Gastroesophageal sphincter (tissue), 4 donors: ENCODE measurements at places on chromosomes 4 and X. TPM values are rescaled to one million over a fixed set of nuclear protein-coding genes. Genes with fewer than 3 reads are reported as not detected.

Gene NXF2
- total RNA-seq, result not detected

Gene STX18
- total RNA-seq, result 17.8 TPM

Gene ANKRD50
- 28.3 TPM for total RNA-seq

Gene IBSP
- total RNA-seq, result not detected

Gene TMEM164
- total RNA-seq, result 12.9 TPM

Gene PCDH18
- 51.2 TPM for total RNA-seq

Gene AR
- 2.9 TPM for total RNA-seq

DNA sequence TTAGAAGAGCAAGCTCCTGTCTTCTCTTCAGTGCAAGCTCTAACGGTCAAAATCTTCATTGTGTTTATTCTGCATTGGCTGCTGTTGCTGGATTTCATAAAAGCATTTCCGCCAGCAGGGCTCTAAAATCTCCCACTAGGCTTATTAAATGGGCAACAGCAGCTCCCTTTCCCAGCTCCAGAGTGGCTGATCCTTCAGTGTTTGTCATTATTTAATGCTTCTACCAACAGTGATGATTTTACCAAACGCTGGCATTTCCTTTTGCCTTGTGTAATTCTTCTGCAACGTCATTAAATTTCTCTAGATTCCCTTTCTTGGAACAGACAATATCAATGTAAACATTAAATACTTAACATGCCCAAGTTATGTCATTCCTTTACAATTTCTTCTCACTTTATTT, 20.1 kb downstream of the SLC7A11 start:
- ATAC-seq, result peak; percentile 39

GRCh38 chr4:32564626-32565025, 1844.5 kb downstream of the PCDH7 start:
- ATAC-seq, result no peak

GRCh38 chr4:22897520-22898108, 204.9 kb downstream of the GBA3 start:
- no peak for ATAC-seq

- ATAC-seq, result no peak
These were observed 457.4 kb downstream of the CENPC start for GRCh38 chr4:67087897-67088296.

DNA sequence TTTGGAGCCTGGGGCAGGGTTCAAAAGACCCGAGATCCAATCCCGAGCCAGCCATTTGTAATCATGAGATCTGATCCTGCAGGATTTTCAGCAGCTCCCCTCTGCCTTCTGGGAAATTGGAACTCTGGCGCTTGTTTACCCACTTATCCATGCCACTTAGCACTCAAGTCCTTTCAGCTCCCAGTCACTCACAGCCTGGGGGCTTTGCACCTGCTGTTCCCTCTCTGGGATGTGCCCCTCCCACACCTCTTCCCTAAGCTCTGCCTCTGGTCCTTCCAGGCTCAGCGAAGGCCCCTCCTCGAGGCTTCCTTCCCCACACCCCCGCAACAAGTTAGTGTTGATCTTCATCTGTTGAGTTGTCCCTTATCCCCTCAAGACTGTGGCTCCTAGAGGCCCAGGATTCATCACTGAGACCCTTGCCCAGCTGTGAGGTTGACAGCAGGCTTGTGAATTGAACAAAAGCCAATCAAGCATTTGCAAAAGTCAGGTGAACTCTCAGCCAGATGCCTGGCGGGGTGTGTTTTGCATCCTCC, 99.1 kb upstream of the AFAP1 start:
- no peak for ATAC-seq

GRCh38 chr4:59180161-59180560, 2020.0 kb upstream of the ADGRL3 start:
- ATAC-seq, result no peak

GRCh38 chrX:17053502-17053901, 107.0 kb downstream of the REPS2 start:
- no peak for ATAC-seq

DNA sequence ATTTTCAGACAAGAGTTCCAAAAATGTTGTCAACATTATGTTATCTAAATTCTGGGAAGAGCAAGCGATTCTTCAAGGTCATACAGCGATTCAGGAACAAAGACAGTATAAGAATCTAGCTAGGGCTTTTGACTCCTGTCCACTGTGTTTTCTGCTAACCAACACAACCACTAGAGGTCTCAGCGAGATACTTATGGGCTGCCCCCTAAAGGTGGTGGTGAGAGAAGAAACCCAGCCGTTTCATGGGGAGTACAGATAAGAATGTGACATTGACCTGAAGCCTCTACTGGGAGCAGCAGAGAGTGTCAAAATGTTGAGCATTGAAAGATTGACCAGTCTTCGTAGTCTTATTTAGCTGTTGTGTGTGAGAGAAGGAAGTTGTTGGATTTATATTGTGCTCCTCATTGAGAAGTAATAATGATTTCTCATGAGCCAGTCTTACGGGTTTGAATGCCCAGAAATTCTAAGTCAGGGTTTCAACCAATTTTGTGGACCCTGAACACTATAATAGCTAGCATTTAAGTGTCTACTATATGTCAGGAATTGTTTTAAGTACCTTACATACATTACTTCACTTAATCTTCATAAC, 168.3 kb downstream of the SPRY1 start:
- peak; percentile 72 for ATAC-seq

- no peak for ATAC-seq
These were observed 490.0 kb upstream of the TENM3 start for GRCh38 chr4:181753207-181753606.

- no peak for ATAC-seq
These were observed 101.1 kb upstream of the RPL34 start for GRCh38 chr4:108519208-108519833.

DNA sequence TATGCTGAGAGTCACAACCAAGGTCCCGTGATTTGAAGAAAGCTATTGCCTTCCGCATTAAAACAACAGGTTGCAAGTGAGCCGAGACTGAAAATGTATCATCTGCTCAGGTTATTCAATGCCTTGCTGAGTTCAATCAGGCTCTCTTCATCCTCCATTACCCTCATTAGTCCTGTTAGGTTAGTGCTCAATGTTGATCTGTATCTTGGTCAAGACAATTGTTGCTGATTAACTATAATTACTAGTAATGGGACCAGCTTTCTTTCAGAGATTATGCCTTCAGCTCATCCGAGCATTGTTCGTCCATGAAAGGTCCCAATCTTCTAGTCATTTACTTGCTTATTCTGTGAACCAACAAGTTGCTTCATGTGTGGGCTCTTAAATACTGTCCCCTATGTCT, 534.6 kb upstream of the FAM241A start:
- ATAC-seq, result no peak

DNA sequence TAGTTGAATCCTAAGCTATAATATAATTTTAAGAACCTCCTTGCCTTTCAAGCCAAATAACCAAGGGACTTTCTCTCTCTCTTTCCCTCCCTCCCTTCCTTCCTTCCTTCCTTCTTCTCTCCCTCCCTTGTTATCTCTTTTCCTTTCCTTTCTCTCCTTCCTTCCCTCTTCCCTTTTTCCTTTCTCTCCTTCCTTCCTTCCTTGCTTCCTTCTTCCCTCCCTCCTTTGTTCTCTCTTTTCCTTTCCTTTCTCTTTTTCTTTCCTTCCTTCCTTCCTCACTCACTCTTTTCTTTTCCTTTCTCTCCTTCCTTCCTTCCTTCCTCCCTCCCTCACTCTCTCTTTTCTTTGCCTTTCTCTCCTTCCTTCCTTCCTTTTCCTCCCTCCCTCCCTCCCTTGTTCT, 42.4 kb downstream of the PDGFRA start:
- no peak for ATAC-seq

DNA sequence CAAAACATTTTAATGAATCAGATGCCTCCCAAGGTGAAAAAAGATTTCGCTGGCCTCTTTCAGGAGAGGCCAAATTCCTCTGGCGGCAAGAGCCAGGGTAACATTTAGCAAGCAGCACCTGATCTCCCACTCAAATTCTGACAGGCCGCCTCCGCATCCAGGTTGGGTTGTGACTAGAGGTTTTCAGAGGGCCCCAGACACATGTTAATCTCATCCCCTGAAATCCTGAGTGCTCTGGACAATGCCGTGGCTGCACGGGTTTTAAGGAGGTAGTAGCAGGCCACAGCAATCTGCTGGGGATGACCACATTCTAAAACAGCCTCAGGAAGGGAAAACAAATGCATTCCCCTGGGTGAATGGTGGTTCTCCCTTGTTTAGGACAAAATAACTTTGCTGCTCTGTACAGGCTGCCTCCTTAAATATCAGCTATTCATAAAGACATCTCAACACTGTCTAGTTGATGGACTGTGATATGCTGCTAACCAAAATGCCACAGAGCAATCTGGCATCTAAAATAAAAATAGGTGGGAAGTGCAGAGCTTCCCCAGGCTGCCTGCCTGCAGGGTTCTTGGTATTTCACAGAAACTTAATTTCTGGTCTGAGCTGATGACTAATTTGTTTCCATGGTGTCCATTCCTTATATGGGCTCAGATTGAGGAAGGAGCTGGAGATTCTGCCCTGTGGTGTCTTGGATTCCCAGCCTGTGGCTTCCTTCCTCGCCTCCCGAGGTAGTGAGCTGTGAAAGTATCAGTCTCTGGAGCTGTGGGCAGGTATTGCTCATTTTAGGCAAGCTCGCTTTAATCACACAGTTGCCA, 202.0 kb downstream of the DCLK2 start:
- ATAC-seq, result peak; percentile 53

DNA sequence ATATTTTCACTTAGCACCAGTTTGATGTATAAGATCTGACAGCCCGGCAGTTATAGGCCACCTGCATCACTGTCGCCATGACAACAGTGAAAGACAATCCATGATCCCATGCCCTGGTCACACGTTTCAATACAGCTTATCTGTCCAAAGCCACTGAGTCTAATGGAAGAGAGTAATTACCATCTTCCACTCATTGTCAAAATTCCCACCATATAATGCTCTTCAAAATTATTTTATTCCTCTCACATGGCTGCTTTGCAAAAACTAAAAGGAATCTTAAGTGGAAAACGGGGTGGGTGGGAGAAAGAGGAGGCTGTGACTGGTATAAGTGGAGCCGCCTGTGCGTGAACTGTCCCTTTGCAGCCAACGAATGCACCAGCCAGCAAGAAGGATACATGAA, 44.2 kb downstream of the MAML3 start:
- ATAC-seq, result no peak

- peak; percentile 48 for ATAC-seq
These were observed at the start of gene MAGED2 for GRCh38 chrX:54807524-54808108. Gene MAGED2, plus strand, starts transcription at chrX:54807745. Its CDS starts 1,587 bp downstream, at chrX:54809332.

GRCh38 chrX:46803140-46803539, 33.7 kb upstream of the RP2 start:
- no peak for ATAC-seq

- no peak for ATAC-seq
These were observed 135.9 kb upstream of the NKX1-1 start for GRCh38 chr4:1542226-1542490.

- peak; percentile 88 for ATAC-seq
These were observed 35.3 kb upstream of the TENM3 start for GRCh38 chr4:182207830-182208396.

GRCh38 chr4:22616516-22616915, 76.2 kb upstream of the GBA3 start:
- ATAC-seq, result no peak

GRCh38 chr4:135186002-135186401, 984.4 kb upstream of the PABPC4L start:
- ATAC-seq, result no peak

DNA sequence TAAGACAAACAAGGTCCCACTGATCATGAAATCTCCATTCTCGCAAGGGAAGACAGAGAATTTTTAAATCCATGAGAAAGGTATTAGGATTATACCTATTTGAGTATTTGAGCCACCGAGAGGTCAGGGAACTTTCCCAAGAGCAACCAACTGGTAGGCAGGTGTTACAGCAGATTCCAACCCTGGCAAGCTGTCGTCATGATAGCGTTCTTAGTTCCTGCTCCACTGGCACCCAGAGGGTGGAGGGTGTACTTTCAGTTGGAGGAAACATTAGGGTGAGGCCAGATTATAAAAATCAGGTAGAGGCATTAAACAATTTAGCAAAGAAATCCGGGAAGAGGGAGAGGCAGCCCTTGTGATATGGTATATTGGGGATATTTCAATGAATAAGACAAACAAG, 23.3 kb downstream of the COQ2 start:
- ATAC-seq, result no peak

DNA sequence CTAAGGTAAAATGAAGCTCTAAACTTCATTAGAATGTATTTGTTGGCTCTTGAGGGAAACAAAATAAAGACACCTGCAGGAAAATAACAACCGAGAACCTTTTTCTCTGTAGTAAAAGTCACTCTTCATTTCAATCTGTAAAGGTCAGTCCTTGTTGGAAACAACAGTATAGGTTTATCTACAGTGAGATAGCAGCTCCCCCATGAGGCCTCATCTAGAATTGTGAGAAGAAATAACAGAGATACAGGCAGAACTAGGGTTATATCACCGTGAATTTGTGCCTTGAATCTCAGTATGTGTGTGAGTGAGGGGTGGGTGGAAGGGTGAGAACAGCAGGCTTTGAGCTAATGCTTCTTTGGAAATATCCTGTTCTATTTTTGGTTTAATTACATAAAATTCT, 107.8 kb upstream of the FMR1 start:
- ATAC-seq, result no peak

DNA sequence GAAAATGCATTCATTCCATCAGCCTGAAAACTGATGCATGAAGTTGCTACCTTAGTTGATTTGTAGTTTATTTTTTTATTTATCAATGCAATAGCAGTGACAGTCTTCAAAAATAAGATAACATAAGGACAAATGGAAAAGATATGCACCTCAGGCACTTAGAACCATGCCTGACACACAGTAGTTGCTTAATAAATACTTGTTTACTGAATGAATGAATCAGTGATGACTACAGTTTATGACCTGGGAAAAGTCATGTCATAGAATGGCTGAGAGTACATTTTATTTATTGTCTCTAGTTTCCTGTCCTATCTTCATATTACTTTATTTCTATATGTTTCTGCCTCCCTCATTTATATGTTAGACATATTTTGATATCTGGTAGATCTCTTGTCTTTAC, 171.8 kb downstream of the TLL1 start:
- no peak for ATAC-seq

DNA sequence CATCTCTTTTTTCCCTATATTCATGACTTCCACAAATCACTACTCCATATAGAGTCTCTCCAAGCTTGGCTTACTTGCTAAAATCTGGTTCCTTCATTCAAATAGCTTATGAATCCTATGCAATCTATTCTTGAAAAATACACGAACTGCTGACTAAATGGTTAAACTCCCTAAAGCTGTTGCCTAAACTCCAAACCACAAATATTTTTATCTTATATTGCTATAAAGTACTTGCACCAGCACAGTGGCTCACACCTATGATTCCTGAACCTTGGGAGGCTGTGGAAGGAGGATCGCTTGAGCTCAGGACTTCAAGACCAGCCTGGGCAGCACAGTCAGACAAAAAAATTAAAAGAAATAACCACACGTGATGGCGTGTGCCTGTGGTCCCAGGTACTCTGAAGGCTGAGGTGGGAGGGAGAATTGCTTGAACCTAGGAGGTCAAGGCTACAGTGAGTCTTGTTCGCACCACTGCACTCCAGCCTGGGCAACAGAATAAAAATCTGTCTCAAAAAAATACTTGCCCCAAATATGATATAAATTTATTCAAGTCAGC, 2.2 kb downstream of the FBXO8 start:
- ATAC-seq, result no peak
